ENCODE measurements at places on chromosomes 12 and 14.

GRCh38 chr14:74035556-74035955, 16.4 kb downstream of the BBOF1 start:
- DNase-seq, result no peak

- no peak for DNase-seq
These were observed 2.2 kb upstream of the ATXN3 start for GRCh38 chr14:92108345-92109254.

DNA sequence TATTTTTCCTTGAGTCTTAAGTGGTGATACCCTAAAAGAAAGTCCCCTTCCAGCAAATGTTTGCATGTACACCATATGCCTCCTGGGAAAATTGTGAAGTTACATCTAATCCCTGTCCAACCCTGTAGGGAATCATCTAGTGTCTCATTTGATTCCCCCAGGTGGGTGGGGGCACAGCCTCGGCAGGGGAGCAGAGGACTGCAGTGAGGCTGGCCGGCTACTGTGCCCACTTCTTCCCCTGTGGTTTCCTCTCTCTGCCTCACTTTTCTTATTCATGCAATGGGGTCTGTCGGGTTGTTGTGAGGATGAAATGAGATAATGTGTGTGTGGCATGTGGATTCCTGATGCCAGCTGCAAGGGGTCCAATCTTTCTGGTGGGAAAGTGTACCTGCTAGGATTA, 6.0 kb downstream of the PAPLN start:
- DNase-seq, result no peak

DNA sequence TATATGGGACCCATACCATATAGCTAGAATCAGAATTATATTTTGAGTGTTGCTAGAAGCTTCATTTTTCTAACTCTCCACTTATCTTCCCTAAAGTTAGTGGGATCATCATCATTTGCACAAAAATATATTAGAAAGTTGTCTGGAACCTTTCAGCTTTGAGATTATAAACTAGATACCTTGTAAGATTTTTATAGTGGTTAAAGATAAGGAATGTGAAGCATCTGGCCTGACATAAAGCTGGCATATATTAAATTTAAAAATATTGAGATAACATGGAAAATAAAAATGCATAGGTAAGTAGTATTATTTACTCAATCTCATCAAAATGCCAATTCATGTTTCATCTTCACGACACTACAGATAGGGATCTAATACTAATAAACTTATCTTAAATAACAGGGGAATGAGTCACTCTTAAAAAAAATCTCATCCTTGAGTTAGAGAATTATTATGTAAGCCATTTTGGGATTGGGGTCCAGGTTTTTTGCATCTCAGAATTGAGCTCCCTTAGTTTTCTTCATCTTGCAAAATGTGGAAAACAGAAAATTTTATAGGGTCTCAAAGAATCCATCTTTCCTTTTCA, 318.5 kb downstream of the KCNC2 start:
- DNase-seq, result no peak

GRCh38 chr14:64998455-64998931, 11.8 kb downstream of the FNTB start:
- DNase-seq, result no peak

DNA sequence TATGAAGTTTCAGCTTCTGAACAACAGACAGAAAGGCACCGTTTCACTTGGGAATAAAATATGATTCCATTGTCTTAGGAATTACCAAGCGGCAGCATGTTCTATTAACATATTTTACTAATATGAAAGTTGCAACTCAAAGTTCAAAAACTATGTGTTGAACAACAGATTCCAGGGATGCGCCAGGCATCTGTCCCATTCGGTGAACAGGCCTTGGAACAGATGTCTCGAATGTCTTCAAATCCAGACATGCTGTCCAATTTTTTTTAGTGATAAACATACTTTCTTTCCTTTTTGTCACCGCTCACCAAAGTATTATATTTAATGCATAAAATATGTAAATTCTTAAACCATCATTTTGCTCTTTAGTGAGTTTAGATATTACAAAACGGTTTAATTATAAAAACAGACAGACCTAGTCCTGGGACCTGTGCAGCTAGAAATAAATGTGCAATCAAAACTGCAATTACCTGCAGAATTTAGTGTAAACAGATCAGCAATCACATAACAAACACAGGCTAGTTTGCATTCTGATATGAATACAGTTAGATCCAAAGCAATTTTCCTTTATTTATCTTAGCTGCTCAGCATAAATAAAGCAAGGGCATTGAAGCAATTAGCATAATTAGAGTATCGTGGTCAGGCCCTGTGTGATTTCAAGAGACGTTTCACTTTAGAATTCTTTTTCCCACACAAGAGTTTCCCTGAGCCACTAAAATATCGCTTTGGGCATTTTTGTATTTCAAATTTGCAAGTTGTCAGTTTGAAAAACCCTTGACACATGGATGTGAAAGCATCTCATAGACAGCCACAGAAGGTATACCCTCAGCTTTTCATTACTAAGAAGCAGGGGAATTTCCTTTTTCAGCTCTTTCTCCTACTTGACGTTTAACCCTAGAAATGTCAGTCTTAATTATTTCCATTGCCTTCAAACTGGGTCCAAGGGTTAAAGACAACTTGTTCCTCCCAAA, 420.8 kb downstream of the EGLN3 start:
- no peak for DNase-seq

- peak; percentile 94 for DNase-seq
These were observed 8.1 kb downstream of the PTPN6 start for GRCh38 chr12:6959058-6959804.

GRCh38 chr12:122854554-122854953, 19.3 kb downstream of the HIP1R start:
- no peak for DNase-seq

DNA sequence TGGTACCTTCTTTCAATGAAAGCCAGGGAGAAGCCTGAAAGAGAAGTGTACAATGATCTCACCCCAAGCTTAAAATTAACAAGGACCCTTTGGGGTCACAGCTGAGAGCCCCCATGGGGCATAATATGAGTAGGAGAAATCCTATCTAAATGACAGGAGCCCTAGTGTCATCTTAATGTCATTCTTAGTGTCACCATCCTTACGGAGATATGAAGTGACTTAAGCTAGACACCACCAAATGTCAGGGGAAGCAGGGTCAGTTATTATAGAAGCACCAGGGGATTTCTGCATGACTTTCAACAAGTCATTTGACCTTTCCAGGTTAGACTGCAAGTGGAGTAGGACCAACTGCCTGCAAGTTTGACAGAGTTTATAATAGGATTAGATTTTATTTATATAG, 28.9 kb upstream of the STON2 start:
- DNase-seq, result no peak

DNA sequence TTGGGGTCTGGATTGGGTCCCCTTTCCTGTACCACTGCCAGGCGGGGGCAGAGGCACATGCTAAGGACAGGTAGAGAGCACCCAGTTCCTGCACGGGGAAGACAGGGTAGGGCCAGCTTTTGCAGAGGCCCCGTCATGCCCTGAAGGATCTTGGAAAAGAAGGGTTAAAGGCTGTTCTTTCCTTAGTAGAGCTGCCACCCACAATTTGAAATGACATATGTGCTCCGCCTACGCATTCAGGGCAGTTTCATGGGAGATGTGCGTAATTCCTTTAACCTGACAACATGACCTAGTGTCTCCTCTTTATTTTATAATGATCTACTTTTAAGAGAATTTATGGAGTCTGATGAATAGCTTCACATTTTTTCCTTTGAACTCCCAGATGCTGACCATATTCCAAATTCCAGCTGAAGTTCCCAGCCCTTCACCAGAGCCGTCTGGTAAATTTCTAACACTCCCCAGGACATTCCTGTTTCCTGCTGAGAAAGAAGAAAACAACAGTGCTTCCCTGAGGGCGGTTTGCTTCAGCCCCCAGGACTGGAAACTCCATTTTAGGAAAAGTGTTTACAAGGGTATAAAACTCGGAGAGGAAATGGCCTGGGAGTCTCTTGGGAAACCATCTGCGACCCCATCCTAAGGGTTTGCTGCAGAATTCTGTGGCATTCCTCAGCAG, 58.9 kb upstream of the PLEKHG3 start:
- no peak for DNase-seq

GRCh38 chr14:103540821-103541708, 12.1 kb downstream of the TRMT61A start:
- no peak for DNase-seq

GRCh38 chr12:66500091-66500490, 178.8 kb downstream of the GRIP1 start:
- no peak for DNase-seq

- DNase-seq, result no peak
These were observed 55.8 kb downstream of the TPCN1 start for GRCh38 chr12:113276946-113277500.

DNA sequence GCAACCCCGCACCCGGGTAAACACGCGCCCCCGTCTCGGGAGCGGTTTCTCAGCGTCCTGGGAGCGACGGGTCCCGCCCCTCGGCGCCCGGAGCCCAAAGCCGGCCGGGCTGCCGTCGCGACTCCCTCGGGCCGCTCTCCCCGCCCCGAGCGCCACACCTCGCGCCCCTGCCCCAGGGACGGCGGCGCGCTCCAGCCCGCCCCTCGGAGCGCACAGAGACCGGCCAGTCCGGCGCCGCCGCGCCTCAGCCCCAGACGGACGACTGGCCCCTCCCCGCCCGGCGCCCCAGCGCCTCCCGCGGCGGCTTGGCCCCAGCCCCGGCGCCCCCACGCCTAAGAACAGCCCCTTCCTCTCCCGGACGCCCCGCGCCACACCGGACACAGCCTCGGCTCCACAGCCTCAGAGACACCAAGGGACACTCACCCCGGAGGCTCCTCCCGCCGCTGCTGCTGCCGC, 411 bp downstream of the BTBD7 start:
- no peak for DNase-seq

DNA sequence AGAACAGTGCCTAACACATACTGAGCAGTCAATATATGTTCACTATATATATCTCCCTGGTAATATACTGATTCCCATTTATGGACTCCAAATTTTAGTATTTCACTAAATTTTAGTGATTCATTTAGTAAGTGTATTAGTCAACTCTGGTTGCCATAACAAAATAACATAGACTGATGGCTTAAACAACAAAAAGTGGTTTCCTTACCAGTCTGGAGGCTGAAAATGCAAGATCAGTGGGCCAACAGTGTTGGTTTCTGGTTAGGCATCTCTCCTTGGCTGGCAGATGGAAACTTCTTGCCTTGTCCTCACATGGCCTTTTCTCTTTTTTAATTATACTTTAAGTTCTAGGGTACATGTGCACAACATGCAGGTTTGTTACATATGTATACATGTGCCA, 28.7 kb downstream of the SIX6 start:
- no peak for DNase-seq

- no peak for DNase-seq
These were observed 7.5 kb downstream of the RNF212B start for GRCh38 chr14:23245282-23245681.

- peak; percentile 54 for DNase-seq
These were observed 14.5 kb upstream of the PHC1 start for GRCh38 chr12:8899830-8900229.

DNA sequence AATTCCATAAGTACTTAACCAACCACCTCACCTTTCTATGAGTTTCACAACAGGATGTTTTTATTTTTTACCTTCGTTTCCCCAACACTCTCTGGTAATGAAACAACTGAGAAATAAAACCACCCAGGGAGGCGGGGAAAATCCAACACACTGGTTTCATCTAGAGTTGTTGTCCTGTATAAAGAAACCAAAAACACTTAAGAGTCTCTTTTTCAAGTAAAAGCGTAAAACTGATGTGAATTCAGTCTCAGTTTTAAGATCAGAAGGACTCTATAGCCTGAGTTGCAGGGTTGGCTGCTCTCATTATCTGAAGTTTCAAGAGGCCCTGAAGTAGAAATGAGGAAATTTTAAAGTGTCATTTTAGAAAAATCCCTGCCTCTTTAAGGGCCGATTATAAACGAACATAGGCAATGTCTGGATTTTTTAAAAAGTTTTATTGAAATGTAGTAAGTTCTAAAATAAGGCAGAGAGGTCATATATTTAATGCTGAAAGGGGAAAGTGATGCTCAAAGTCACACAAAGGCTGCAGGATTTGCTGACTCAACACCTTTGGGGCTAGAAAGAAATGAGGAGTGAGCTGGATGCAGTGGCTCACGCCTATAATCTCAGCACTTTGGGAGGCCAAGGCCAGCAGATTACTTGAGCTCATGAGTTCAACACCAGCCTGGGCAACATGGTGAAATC, 27.2 kb downstream of the HIGD1C start:
- DNase-seq, result no peak

GRCh38 chr12:11174022-11174421, 3.0 kb downstream of the SMIM10L1 start:
- DNase-seq, result no peak

DNA sequence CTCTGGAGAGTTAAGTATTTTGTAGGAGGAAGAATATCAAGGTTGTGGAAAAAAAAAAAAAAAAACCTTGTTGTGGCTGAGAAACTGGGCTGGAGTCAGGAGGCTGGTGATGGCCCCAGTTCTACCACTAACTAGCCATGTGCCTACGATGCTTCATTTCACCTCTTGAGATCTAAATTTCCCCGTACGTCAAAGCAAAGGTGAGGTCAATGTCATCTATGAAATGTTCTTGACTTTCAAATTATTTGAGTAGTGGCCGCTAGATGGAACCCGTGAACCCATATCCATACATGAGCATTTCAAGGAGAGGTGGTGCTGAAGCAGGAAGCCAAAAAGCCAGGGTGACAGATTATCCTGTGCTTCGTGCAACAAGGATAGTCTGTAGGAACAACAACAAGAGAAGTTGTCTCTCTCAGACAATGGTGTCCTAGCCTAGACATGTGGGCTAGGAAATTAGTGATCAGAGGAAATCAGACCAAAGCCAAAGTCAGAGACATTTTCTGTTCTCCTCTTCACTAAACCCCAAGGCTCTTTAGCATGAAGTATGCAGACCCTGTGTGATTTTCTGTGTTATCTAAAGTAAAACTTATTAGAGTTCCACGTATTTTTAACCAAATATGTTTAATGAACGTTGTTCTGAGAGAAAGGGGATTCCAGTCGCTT, 95.5 kb upstream of the ETV6 start:
- peak; percentile 44 for DNase-seq

DNA sequence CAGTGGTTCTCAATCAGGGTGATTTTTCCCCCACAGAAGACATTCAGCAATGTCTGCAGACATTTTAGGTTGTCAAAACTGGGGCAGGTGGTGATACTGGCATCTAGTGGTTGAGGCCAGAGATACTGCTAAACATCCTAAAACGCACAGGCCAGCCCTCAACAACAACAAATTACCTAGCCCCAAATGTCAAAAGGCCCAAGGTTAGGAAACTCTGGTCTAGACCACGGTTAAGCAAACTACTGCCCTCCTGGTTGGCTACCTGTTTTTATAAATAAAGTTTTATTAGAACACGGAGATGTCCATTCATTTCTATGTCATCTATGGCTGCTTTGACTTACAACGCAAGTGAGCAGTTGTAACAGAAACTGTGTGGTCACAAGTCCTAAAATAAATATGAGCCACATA, 186.7 kb downstream of the EFCAB11 start:
- DNase-seq, result peak; percentile 64
